ENCODE measurements at places on chromosomes 11 and 22.

DNA sequence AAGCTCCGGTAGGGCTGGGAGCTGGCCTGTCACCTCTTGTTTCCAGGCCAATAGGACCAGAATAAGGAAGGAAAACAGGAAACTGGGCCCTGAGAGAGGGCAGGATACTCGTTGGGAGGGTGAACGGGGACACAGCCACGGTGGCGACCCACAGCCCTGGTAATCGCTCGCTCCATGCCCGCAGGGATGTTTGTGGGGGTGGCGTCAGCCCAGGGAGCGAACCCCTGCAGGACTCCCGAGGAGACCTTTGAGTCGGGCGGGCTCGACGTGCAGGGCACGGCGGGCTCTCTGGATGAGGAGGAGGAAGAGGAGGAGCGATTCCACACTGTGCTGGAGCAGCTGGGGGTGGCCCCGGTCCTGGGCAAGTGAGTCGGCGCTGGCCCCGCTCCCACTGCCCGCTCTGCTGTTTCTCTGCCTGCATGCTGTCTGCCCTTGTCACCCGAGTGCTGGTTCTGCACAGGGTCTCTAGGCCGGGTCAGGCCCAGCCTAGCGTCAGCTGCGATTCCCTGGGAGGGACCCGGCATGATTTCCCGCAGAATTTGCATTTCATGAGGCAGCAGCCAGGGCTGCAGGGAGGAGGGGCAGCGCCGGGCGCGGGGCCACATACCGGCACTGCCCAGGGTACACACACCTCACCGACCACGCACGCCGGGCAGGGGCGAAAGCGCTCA lies 1.6 kb downstream of the CRACR2B start:
- DNase-seq = peak; percentile 86

GRCh38 chr11:19982774-19983495 lies 177.3 kb downstream of the DBX1 start:
- no peak for DNase-seq

DNA sequence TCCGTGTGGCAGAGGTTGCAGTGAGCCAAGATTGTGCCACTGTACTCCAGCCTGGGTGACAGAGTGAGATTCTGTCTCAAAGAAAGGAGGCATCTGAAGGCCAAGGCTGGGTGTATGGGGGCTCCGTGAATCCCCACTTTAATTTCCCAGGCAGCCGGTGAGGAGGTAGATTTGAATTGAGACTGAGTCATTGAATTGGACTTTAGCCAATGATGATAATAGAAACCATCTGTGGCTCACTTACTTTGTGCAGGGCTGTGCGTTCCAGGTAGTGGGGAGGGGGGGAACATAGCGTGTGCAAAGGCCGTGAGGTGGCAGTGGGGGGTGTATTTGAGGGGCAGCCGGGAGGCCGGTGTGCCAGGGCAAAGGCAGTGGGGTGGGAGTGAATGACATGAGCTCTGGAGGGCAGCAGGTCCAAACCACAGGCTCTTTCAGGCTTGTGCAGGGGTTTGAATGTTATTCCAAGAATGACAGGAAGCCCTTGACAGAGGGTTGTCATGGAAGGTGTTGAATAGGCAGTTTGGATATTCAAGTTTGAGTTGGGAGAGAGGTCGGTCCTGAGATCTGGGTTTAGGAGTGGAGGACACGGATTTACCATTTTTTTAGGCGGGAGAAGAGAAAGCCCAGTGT lies 6.1 kb downstream of the ARHGAP8 start:
- DNase-seq = peak; percentile 48

DNA sequence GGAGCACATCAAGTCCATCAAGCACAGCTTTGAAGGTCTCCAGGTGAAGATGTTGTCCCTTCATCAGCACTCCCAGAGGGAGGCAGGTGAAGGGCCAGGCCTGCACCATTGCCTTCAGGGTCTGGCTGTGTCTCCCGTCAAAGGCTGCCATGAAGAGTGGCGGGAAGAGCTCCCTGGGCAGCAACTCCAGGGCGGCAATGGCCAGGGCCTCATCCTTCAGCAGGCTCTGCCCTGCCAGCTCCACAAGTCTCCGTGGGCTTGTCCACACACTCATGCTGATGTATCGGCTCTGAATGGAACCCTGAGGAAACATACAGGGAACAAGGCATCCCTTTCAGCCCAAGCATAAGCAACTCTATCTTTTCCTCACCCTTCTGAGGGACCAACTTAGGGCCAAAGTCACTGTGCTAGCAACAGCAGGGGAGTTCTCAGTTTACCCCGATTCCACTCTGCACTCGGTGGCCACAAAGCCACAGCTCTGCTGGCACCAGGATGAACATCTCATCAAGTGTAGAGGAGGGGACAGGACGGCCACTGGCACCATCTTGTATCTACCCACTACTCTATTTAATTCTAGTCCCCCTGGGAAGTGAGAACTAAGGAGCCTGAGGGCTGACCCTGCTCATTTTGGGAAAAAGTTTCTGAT lies 8.2 kb downstream of the PRAME start:
- no peak for DNase-seq

- no peak for DNase-seq
These were observed 84.2 kb downstream of the ZNF280B start for GRCh38 chr22:22424210-22424800.

GRCh38 chr11:60952742-60953170 lies 780 bp upstream of the SLC15A3 start:
- DNase-seq = no peak

DNA sequence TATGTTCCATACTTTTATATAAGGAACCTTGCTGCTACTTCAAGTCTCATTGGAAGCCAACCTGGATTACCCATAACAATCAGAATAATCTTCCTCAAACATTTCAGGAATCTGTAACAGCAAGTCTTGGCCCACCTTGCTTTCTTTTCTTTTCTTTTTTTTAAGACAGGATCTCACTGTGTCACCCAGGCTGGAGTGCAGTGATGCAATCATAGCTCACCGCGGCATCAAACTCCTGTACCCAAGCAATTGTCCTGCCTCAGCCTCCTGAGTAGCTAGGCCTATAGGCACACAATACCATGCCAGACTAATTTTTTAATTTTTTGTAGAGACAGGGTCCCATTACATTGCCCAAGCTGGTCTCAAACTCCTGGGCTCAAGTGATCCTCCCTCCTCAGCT lies 29.3 kb upstream of the PRDM10 start:
- DNase-seq = no peak

DNA sequence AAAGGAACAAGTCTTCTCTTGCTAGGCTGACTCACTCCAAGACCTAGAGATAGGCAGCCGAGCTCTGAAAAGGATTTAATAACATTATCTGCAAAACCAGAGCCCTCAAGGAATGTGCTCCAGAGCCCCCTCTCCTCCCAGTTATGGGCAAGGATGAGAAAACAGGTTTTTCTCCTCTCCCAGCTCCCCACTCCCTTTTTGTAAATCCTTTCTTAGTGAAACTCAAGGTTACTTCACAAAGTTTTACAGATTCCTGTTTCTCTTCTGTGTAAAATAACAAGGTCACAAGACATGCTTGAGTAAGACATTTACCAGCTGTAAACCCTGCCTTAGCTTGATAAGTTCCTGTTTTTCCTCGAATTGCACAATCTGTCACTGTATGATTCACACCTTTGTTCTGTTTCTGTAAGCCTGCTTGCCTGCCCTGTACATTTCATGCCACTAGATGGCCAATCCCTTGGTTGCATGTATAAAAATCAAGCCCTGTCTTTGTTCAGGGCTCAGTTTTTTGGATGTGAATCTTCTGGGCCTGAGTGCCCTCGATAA lies 489.4 kb downstream of the KCNA4 start:
- peak; percentile 69 for DNase-seq
